ENCODE measurements at places on chromosomes 6 and 20.

DNA sequence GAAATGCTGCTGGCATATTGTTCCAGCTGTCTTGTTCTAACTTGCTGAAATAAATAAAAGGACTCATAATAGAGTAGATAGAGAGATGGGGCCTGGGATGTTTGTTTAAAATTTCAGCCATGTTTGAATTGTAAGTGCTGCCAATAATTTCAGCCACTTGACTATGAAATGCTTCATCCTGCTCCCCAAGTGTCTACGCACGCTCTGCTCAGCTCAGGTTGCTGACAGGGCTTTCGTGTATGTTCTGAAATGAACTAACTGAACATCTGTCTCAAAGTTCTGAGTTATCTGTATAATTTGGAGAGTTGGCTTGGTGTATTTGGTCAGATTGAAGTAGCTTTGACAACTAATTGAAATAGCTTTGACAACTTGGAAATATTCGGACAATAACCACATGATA lies 387.8 kb downstream of the BMP2 start:
- DNase-seq, result no peak

DNA sequence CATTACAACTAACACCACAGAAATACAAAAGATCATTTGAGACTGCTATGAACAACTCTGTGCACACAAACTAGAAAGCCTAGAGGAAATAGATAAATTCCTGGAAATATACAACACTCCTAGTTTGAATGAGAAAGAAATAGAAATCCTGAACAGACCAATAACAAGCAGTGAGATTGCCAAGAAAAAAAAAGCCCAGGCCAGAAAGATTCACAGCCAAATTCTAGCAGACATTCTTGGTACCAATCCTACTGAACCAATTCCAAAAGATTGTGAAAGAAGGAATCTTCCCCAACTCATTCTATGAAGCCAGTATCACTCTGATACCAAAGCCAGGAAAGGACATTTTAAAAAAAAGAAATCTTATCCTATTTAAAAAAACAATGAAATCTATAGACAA lies 7.0 kb upstream of the CDK19 start:
- DNase-seq, result no peak

GRCh38 chr20:35828434-35828833 lies 56.6 kb downstream of the PHF20 start:
- DNase-seq, result no peak

DNA sequence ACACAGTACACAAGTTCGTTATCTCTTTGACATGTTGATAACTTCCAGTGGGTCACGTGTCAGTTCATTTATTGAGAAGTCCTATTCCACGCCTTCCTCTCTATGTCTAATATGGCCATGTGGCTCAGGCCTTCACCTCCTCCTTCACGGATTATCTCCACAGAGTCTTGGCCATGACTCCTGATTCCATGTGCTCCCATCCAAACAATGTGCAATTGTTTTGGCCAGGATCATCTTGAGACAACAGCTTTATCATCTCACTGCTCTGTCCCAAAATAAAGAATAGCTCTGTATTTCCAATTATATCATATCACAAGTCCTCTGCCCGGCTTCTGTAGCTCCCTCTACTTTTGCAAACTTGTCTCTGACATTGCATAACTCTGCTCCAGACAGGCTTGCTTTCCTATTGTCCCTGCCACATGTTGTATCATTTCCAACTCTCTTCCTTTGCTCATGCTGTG lies 11.1 kb upstream of the TXNDC5 start:
- DNase-seq, result no peak

- DNase-seq, result no peak
Observed at GRCh38 chr6:150152891-150153876, 10.3 kb downstream of the PPP1R14C start.

DNA sequence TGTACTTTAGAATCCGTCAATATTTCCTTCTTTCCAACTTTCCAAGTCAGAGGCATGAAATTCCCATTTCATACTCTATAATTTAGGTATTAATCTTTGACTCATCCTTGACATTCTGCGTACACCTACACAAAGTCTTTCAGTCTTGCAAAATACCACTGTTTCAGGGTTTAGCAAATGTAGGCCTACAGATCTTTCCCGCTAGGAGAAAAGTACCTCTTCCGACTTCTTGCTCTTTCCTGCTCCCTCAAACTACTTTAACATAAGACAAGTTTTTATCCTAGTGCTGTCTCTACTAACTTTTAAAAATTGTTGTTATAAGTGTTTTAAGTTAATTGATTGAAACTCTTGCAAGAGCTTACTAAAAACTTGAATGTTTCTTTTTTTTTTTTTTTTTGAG lies 18.3 kb upstream of the PHACTR1 start:
- DNase-seq, result no peak

DNA sequence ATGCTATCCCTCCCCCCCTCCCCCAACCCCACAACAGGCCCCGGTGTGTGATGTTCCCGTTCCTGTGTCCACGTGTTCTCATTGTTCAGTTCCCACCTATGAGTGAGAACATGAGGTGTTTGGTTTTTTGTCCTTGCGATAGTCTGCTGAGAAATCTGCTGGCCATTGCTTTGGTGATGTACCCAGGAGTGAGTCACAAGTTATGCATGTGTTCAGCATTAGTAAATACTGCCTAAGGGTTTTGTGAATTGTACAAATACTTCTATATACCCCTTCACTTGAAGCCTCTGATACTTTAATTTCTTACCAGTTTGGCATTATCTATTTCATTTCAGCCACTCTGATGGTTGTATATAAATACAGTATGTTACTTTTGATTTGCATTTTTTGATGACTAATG lies 711.3 kb upstream of the GJE1 start:
- no peak for DNase-seq

DNA sequence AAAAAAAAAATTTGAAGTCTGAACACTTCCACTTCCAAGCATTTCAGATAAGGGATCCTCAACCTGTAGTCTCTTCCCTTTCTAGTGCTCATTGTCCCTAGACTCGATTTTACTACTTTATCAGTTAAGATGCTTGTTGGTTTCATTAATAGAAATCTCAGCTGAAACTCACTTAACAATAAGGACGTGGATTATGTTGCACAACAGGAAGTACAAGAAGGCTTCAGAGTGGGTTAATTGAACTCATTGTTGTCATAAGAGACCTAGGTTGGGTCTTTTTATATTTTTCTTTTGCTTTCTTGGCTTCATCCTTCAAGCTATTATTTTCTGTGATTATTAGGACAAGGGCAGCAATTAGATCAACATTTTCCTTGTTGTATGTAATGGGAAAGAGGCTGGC lies 175.2 kb downstream of the CDKAL1 start:
- DNase-seq, result no peak

DNA sequence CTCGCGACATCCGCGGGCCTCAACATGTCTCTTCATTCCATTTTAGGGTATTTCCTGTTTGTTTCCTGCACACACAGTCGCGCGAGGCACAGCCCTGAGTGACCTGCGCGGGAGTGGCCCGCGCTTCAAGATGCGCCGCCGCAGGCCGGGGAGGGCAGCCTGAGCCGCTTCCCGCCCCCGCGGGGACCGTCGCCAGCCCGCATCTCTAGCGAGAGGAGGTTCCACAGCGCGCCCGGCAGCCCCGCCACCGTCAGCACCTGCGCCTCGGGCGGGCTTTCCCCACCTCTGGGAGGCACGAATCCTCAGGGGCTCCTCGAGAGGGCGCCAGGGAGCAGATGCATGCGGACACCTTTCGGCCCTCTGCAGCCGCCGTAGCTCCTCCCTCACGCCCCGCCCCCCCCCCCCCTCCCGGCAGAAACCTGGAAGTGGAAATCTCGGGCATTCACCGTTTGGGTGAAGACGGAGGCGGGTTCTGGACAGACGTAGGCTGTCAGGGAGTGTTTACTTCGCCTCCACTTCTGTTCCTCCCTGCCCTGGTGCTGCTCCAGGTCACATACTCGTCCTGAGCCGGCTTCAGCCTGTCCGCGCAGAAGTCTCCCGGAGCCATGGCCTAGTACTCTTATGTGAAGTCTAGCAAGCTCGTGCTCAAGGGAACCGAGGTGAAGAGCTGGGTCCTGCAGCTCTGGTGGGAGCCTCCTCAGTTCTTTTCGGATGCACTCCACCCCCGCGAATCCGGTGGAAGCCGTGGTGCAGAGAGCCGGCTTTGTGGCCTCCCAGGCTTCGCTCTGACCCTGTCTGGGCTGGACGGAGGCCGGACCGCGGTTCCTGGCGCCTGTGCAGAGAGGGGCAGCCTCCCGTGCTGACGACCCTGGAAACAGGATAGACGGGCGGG lies 880.5 kb upstream of the DEFB115 start:
- DNase-seq, result peak; percentile 90

GRCh38 chr6:21053612-21054011 lies 519.4 kb downstream of the CDKAL1 start:
- DNase-seq, result no peak

DNA sequence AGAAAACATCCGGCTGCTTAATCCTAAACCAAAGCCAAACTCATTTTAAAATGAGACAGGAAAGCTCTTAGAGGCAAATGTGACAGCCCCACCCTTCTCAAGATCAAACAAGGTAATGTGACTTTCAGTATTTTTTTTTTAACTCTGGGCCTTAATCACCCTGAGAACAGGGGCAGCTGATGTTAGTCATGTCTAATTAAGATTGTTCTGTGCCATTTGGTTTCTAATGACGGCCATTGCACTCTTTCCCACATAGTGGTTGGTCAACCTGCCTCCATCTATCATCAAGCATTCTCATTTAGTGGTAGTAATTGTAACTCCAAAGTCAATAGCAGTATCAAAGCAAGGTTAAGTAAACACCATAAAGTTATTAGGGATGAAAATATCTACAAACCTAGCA lies 191.6 kb upstream of the EXOC2 start:
- DNase-seq, result no peak

- no peak for DNase-seq
Observed at GRCh38 chr20:25316506-25317190, 68.8 kb downstream of the PYGB start.

DNA sequence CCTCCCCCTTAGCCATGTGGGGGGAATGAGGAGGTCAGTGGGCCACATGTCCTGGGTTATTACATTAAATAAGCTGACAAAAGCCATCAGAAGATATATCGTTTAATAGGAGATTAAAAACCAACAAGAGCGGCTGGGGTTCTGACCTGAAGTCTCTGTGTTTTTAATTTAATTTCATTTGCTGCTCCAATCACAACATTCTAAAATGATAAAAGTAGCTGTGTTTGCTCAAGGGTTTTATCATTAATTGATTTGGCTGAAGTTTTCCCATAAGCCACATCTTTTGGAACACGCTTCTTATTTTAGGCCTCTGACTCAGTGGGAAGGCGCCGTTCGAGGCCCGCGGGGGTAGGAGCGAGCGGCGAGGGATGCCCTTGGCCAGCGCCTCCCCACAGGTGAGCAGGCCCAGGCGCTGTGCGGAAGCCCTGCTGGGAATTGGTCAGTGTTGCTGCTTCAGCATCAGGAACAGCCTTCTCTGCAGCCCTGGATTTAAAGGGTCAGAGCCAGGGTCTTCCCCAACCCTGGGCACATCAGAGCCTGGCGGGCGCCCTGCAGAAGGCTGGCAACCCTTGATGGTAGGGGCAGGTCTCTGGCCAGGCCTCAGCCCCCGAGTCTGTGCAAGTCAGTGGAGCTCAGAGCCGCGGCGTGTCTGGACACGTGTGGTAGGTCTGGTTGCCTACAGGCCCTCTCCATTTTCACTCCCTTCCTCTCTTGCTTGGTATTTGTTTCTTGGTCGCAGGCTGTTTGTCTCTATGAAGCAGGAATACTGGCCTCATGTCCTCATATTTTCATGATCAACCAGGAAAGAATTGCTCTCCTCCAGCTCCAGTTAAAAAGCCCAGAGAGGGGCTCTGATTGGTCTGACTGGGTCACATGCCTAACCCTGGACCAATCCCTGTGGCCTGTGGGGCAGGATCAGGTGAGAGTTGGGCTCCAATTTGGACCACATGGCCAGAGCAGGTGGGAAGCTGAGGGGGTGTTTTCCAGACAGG lies 30.9 kb upstream of the MLN start:
- no peak for DNase-seq

DNA sequence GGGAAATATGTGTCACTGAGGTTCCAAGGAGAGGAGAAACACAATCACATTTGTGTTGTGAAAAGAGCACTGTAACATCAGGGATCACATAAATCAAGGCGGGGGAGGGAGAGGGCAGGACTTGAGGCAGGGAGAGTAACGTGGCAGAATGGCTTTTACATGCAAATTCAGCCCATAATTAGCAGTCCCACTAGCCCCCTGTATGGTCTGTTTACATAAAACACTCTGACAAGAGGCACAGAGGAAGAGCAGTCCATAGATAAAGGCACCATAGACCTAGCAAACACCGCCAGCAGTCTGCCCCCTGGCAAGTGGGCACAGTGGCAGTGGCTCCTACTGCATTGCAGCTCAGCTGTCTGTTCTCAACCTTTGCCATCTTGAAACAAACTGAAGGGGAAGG lies 82.7 kb downstream of the LYRM2 start:
- no peak for DNase-seq

GRCh38 chr6:37487591-37488380 lies 11.9 kb downstream of the CCDC167 start:
- DNase-seq, result no peak

GRCh38 chr20:39946931-39947330 lies 742.1 kb downstream of the MAFB start:
- DNase-seq, result no peak
